ENCODE measurements at places on chromosomes 7 and 10.

DNA sequence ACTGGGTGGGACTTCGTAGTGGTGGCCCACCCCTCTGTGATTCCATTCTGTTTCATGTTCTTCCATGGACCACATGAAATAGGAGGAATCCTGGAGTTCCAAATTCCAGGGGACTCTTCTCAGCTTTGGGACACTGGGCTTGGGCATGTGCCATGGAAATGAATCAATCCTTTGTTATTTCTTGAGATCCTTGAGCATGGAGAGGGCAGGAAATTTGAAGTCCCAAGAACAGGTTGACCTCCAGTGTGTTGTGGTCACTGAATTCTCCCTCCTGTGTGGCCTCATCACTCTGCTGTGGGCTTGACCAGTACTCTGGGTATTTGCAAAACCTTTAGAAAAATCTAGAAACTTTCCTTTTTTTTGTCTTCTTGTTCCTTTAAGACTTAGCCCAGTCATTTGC is 22.7 kb downstream of the TACR2 start:
- no peaks in the 10 kb centered on the region for H3K4me1 ChIP-seq
- H3K4me3 ChIP-seq: no peak overlapping the region
- no peaks in the 10 kb centered on the region for H3K27me3 ChIP-seq
- no peak overlapping the region for H3K27ac ChIP-seq
- H3K36me3 ChIP-seq: peaks cover 64% of the 10 kb centered on the region
- DNase-seq: no peak

DNA sequence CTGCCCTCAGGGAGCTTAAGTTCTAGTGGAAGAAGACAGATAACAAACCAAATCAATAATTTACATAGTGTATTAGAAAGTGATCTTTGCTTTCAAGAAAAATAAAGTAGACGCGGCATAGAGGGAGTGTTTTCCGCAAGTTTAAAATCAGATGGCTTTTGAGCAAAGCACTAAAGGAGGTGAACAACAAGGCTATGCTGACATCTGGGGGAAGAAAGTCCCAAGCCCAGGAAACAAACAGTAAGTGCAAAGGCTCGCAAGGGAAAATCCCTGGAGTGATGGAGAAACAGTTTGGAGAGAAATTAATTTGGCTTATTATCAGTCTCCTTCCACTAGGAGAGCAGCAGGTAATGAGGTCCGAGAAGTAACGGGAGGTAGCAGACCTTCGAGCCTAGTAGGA is 1.9 kb upstream of the CNNM2 start:
- no peaks in the 10 kb centered on the region for H3K27me3 ChIP-seq
- no peak overlapping the region for H3K4me3 ChIP-seq
- H3K36me3 ChIP-seq: no peaks in the 10 kb centered on the region
- H3K4me1 ChIP-seq: peaks cover 33% of the 10 kb centered on the region
- no peak overlapping the region for H3K27ac ChIP-seq

GRCh38 chr10:48549236-48549635 is 55.6 kb downstream of the ARHGAP22 start:
- no peak overlapping the region for H3K27ac ChIP-seq
- H3K4me3 ChIP-seq: no peak overlapping the region
- H3K27me3 ChIP-seq: no peaks in the 10 kb centered on the region
- H3K36me3 ChIP-seq: no peaks in the 10 kb centered on the region
- no peaks in the 10 kb centered on the region for H3K4me1 ChIP-seq

DNA sequence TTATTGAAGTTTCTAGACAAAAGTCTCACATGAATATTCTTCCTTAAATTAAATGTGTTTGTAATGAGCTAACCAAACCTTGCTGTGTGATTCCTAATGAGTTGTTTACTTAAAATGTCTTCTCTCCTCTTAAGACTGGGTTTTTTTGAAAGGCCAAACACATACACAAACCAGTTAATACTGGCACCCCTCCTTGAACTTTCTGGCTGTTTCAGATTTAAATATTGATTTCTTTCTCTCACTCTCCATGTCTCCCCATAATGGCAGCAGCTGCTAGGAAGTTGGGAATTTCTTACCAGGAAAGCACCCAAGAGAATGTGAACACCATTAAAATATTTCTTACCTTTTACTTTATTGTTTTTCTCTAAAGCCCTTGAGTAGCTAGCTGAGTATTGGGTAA is 11.4 kb upstream of the PTN start:
- H3K27ac ChIP-seq: no peak overlapping the region
- H3K36me3 ChIP-seq: no peaks in the 10 kb centered on the region
- H3K4me3 ChIP-seq: no peak overlapping the region
- DNase-seq: no peak
- H3K4me1 ChIP-seq: no peaks in the 10 kb centered on the region
- H3K27me3 ChIP-seq: no peaks in the 10 kb centered on the region

- H3K27ac ChIP-seq: no peak overlapping the region
- no peak overlapping the region for H3K4me3 ChIP-seq
- no peak for DNase-seq
- no peaks in the 10 kb centered on the region for H3K27me3 ChIP-seq
- H3K4me1 ChIP-seq: no peaks in the 10 kb centered on the region
- H3K36me3 ChIP-seq: peaks cover 37% of the 10 kb centered on the region
These were observed 30.4 kb downstream of the XPNPEP1 start for GRCh38 chr10:109892931-109893330.

DNA sequence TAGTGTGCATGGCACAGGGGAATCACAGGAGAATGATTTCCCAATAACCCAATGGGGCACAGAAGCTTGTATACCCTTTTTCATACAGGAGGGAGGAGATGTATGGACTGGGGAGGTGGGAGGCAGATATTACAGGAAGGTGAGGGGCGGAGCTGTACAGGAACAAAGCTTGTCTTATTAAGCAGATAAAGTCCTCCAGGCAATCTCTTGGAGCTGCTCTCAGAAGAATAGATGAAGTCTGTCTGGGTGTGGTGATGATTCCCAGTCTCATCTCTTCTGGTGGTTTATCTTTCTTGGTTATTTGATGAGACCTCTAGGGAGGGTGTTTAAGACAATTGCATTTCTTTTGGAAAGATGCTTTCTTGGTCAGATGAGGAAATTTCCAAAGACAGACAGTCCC is 25.1 kb upstream of the CPA5 start:
- no peak overlapping the region for H3K27ac ChIP-seq
- no peaks in the 10 kb centered on the region for H3K27me3 ChIP-seq
- DNase-seq: no peak

All from DND-41 (cell line).